ENCODE measurements at places on chromosomes 1 and 21. TPM values are rescaled to one million over a fixed set of nuclear protein-coding genes. Genes with fewer than 3 reads are reported as not detected.

Gene ALPL
- 20.3 TPM for total RNA-seq

DNA sequence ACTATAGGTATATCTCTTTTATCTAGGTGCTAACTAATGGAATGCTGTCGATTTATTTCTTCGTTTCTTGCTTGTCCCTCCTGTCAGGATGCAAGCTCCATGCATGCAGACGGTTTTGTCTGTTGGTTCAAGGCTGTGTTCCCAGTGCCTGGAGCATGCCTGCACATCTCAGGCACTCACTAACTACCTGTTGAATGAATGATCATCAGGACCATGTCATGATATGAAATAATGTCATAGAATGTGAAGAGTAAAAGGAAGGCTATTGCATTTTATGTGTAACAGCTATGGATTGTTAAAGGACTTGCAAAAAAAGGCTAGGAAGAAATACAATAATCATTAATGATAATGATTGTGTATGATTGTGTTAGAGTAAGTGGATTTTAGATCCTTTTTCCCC, 4.2 kb downstream of the GPR25 start:
- no peak for DNase-seq

- no peak for DNase-seq
Measured at GRCh38 chr1:201528631-201529252, 10.2 kb upstream of the NAV1 start.

DNA sequence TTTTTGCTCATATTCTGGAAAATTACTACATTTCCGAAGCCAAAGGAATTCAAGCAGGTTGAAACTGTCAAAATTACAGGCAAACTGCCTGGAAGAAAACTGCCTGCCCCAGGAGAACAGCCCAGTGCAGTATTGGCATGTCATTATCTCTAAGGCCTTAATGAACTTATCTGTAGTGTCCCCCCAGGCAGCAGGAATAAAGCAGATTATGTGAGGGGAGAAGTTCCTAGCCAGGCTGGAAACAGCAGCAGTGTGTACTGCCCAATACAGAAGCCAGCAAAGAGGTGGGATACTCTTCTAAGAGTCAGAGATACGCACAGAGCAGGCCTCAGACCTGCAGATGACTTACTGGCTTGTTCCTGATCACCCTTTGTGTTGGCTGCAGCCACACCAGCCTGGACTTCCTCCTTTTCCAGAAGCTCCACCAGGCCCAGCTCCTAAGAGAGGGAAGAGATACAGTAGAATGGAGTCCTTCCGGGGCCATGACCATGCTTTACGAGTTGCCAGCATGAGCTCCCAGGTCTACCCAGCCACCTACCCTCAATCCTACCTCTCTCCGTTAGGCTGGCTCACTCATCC, 11.7 kb downstream of the IQGAP3 start:
- DNase-seq, result peak; percentile 31

DNA sequence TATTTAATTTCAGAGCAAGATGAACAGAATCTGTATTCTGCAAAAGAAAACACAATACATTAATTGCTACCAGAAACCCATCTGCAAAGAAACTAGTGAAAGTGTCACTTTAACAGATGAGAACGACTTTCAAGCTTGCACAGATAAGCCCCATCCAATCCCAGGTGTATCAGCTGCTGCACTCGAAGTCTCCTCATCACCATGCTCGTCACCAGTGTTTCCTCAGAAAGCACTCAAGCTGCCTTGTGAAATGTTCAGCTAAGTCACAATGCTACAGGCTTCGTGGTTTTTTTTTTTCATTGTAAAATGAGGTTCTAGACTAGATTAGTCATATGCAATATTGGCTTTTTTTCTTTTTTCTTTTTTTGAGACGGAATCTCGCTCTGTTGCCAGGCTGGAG, 3.3 kb upstream of the TOMM20 start:
- no peak for DNase-seq

DNA sequence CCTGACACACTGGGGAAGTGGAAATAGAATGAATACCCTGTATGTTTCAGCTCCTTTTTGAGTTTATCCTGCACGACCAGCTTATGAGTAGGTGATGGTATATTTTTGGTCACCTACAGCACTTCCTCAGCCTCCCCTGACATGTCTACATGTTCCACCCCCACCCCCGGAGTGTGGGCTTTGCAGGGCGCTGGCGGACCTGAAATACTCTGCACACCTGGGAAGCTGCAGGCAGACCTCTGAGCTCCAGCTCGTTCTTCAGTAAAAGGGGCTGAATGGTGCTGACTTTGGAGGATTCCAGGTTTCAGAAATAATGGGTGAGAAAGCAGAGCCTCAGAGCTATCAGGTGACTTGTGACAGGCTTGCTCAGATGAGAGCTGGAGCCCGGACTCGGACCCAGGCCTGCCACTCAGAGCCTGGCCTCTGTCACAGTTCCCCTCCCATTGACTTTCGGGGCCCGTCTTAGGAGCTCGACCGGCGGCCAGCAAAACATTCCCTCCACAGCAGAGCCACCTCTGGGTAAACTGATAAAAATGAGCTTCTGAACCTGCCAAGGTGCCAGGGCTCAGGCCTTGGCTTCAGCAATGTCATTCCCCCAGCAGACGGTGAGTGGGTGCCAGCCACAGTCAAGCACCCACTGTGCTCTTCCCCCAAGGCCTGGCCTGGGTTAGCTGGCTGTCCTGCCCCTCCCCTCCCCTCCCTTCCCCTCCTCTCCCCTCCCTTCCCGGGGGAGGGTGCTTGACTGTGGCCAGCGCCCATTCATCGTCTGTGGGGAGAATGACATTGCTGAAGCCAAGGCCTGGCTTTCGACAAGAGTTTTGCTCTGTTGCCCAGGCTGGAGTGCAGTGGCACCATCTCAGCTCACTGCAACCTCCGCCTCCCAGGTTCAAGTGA, 30.1 kb downstream of the DOP1B start:
- no peak for DNase-seq

Gene HES3
- not detected for total RNA-seq

Gene CFHR1
- not detected for total RNA-seq

Gene TBX15
- total RNA-seq, result 1.1 TPM

Gene EPHA2
- 26.1 TPM for total RNA-seq

DNA sequence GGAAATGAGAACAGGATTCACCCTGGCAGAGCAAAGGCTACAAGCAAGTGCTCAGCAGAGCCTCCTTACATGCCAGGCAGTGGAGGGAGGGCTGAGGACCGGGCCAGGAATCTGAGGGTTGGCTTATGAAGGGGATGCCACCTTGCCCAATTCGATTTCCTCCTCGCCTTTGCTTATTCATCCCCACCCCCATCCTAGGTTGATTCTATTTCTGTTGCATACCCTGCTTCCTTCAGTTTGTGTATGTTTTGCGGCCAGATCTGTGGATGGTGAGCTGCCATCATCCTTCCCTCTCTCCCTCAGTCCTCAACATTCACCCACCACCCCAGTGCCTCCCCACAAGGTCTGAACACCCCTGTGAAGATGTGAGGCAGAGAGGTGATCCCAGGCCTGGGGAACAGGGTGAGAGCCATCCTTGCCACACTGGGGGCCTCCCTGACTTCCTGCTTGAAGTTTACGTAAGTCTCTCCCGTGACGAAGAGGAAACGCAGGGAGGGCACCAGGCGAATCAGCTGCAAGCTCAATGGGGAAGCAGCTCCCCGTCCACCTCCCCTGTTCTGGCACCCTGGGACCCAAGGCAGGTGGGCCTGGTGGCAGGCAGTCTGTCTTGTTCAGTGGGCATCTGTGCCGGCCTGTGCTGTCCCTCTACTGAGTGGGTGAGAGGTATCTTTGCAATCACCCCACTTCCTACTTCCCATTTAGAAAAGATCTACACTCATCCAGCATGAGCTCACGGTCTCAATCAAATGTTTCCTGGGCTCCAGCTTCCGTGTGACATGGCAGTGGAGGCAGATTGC, 50.6 kb upstream of the CNTN2 start:
- DNase-seq, result peak; percentile 87

Gene RGSL1
- not detected for total RNA-seq

Gene PPM1J
- 10.7 TPM for total RNA-seq

Gene MRPS15
- 71.7 TPM for total RNA-seq

- peak; percentile 3 for DNase-seq
Measured at GRCh38 chr21:41602531-41602930, 94.6 kb upstream of the TMPRSS2 start.

Gene HCN3
- 2.2 TPM for total RNA-seq

Gene SLC22A15
- 9.8 TPM for total RNA-seq

DNA sequence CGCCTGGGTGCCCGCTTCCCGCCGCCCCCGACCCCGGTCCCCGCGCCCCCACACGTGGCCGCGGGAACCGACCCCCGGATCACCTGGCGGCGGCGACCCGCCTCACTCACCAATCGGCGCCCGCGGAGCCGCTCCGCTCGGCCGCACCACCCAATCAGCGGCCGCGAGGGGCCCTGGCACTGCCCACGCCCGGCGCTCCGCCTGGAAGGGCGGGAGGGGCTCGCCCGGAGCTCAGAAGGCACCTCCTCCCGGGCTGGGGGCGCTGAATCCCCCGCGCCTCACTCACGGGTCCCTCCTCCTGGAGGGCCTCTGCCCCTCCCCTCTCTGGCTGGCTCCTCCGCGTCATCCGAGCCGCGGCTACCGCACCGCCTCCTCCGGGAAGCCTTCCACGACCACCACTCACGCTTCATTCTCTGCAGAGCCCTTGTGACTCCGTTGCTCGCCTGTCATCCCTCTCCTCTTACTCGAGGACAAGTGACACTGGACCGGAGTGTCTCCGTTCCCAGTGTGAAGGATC, 374 bp downstream of the SH2D5 start:
- DNase-seq, result no peak

DNA sequence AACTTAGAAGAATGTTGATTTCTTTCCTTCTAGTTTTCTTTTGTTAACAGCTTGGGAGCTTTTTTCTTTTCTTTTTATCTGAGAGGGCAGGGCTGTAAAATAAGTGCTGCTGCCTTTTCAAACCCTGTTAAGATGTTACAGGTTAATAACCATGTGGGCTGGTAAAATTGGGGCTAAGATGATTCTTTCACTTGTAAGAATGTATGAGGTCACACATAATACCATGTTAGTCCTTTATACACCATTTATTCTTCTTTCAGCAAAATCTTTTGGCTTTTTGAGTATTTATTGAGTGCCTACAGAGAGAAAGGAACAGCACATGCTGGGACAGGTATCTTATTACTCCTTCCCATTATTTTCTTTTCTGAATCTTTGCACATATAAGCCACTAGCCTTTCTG, 6.1 kb upstream of the AK4 start:
- DNase-seq, result no peak

Gene ALDH4A1
- total RNA-seq, result 50.3 TPM

DNA sequence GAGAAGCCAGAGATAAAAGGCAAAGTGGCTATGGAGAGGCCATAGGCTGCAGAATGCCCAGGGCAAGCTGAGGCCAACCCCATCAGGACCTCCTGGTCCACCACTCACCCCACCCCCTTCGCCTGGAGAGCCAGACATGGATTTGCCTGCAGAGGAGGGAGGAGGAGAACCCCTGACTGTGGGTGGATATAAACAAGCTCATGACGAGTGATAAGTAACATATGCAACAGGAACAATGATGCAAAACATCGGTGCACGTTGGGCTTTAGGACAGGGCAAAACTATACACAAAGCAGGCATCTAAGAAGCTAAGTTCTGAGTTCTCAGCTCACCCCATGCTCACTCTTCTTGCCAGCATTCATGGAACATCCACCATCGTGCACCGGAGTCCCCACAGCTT, 150.3 kb downstream of the ETS2 start:
- DNase-seq, result no peak

DNA sequence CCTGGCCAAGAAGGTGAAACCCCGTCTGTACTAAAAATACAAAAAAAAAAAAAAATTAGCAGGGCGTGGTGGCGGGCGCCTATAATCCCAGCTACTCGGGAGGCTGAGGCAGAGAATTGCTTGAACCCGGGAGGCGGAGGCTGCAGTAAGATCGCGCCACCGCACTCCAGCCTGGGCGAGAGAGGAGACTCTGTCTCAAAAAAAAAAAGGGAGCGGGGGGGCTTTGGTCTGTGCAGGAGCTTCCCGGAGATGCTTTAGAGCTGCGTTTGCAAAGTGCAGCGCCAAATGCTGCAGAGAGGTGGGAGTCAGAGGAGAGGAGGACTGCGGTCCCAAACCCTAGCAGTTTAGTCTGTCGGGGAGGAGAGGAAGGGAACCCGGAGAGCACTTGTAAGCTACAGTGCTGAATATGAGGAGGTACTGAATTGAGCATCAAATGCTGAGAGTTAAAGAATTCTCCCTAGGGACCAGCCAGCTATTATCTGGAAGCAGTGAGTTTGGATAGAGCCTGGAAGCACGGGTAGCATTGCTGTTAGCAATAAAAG, 569 bp downstream of the FALEC start:
- no peak for DNase-seq

- DNase-seq, result no peak
Measured at GRCh38 chr1:155078469-155079209, at the start of gene EFNA3. Gene EFNA3 (plus strand): TSS chr1:155078837. CDS start chr1:155078942, 105 bp downstream.

- no peak for DNase-seq
Measured at GRCh38 chr1:189084811-189085210, 1392.9 kb downstream of the BRINP3 start.

- no peak for DNase-seq
Measured at GRCh38 chr1:39692152-39693074, 1.2 kb upstream of the HPCAL4 start.

- no peak for DNase-seq
Measured at GRCh38 chr21:38879912-38880576, 74.3 kb downstream of the ETS2 start.

GRCh38 chr1:223876590-223876989, 30.8 kb upstream of the TP53BP2 start:
- no peak for DNase-seq

GRCh38 chr1:16442265-16442664, 1.7 kb downstream of the NECAP2 start:
- no peak for DNase-seq

DNA sequence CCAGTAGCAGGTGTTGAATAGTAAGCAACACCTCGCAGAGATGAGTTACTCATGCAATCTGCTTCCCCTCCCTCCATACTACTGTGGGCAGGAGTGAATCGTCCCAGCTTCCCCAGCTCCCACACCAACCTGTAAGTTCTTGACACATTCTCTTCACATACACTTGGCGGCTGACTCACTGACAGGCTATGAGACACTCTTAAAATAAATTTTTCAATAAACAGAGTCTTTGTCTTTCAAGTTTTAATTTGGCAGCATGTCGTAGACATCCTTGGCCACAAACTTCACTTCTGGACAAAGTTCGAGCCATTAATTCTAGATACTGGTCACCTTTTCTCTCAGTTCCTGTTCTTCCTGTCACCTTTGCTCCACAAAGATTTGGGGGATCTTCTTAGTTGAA, 290.7 kb downstream of the TM2D1 start:
- no peak for DNase-seq

- no peak for DNase-seq
Measured at GRCh38 chr1:220810963-220811362, 24.2 kb downstream of the MTARC1 start.

DNA sequence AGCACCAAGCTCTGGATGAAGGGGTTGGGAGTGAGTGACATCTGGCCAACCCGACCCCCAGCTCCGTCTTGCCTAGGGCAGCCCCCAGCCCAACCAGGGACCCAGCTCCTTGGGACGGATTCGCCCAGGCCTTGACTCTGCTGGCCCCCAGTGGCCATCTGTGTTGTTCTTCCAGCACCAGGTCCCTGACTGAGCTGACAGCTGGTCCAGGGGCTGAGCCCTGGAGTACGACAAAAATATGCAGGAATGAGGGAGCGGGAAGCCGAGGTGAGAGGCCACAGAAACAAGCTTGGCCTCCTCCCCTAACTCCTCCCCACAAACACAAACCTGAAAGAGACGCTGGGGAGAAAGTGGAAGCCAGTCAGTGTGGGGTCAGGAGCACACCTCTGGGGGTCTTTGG, 55.0 kb upstream of the PAX7 start:
- no peak for DNase-seq

Gene RGS21
- total RNA-seq, result not detected

Gene PEF1
- total RNA-seq, result 55.1 TPM
